Stimulated activated CD8-positive, alpha-beta memory T cell treated with anti-CD3 and anti-CD28 coated beads, Interleukin-4, amount 100 ng/mL, for 48 hours (primary cell): ENCODE measurements at places on chromosomes 7 and 10.

DNA sequence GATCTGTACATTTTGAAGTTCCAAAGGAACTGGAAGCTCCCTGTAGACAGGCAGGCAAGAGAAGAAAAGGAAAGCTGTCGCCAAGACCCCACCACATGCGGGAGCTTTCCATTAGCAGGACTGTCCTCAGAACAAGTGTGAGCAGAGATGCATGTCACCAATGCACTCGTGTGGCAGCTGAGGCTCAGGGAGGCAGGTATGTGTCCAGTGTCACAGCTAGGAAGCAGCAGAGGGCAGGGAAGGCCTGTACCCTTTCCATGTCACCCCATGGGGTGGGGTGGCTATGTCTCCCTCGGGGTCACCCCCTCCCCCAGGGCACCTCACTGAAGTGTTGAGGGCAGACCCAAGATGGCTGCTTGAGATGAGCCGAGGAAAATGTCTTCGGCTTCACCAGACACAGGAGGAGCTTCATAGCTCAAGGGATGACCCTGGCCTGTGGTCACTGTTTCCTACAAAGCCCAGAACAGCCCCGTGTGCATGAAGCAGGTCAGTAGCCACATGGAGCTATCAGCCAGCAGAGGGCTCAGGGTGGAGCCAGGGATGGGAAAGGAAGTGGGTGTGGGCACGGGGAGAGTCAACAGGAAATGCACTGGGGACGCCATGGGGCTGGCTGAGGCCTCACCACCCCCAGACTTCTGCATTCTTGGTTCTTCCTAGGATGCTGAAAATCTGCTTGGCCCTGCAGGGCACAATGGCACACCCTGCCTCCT is 96.6 kb downstream of the FAM53B start:
- DNase-seq = peak; percentile 74

GRCh38 chr10:17624996-17625395 is 7.8 kb upstream of the HACD1 start:
- DNase-seq = no peak

GRCh38 chr7:130334274-130334673 is 10.3 kb upstream of the CPA5 start:
- no peak for DNase-seq

DNA sequence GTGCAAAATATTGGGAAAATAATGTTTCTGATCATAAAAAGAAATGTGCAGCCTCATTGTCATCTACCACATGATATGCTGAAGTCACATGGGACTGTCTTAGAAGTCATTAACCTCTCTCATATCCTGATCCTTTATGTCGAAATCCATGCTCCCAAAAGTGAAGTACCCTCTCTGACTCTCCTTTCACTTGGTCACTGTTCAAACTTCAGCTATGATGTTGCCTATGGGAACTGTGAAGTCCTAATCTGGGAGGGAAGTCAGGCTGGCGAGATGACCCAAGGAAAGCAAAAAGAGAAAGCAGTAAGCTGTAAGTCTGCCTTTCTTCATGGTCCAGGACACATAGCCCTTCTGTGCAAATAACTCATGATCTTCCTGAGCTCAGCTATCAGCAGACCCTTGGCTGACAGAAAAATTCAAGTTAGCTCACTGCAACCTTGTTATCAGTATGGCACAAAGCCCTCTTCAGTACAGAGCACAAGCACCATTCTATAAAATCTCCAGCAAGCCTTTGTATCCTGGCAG is 29.5 kb downstream of the WASL start:
- DNase-seq = no peak

DNA sequence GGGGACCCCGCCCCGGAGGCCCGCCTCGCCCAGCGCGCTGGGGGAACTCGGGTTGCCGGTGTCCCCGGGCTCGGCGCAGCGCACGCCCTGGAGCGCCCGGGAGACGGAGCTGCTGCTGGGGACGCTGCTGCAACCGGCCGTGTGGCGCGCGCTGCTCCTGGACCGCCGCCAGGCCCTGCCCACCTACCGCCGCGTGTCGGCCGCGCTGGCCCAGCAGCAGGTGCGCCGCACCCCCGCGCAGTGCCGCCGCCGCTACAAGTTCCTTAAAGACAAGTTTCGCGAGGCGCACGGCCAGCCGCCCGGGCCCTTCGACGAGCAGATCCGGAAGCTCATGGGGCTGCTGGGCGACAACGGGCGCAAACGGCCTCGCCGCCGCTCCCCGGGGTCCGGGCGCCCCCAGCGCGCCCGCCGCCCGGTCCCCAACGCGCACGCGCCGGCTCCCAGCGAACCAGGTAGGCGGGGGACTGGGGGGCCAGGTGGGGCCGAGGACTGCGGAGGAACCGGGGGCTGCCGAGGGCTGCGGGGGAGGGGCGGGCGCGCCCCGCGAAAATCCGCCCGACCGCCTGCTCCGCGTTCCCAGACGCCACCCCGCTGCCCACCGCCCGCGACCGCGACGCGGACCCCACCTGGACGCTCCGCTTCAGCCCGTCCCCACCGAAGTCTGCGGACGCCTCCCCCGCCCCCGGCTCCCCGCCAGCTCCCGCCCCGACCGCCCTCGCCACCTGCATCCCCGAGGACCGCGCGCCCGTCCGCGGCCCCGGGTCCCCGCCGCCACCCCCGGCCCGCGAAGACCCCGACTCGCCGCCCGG is 574 bp downstream of the UTF1 start:
- DNase-seq = no peak

- DNase-seq = no peak
These were observed 627 bp upstream of the FLNC start for GRCh38 chr7:128829391-128830166.

DNA sequence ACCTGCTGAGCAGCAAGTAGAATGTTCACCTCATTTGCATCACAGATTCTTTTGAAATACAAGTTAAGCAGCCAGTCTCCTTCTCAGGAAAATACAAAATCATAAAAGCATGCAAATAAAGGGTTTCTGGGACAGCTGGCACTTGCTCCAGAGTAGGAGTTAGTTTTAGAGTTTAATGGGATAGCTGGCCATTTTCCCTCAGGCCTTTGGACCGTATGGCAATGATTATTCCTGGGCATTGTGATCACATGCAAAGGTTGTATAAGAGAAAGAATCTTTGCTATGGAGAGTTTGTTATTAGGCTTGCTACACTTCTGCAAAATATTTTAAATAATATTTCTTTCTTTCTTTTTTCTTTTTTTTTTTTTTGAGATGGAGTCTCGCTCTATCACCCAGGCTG is 240.8 kb downstream of the CDK14 start:
- DNase-seq = no peak

DNA sequence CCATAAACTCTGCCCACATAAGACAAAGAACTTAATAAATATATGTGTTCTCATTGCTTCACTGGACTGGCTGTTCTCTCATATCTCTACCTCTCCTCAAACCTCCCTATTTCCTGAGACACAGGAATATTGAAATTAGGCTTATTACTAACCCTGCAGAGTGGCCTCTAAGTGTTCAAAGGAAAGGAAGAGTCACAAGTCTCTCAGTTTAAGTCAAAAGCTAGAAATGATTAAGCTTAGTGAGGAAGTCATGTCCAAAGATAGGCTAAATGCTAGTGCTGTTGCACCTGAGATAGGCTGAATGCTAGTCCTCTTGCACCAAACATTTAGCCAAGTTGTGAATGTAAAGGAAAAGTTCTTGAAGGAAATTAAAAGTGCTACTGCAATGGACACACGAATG is 41.1 kb downstream of the GNAI1 start:
- no peak for DNase-seq

DNA sequence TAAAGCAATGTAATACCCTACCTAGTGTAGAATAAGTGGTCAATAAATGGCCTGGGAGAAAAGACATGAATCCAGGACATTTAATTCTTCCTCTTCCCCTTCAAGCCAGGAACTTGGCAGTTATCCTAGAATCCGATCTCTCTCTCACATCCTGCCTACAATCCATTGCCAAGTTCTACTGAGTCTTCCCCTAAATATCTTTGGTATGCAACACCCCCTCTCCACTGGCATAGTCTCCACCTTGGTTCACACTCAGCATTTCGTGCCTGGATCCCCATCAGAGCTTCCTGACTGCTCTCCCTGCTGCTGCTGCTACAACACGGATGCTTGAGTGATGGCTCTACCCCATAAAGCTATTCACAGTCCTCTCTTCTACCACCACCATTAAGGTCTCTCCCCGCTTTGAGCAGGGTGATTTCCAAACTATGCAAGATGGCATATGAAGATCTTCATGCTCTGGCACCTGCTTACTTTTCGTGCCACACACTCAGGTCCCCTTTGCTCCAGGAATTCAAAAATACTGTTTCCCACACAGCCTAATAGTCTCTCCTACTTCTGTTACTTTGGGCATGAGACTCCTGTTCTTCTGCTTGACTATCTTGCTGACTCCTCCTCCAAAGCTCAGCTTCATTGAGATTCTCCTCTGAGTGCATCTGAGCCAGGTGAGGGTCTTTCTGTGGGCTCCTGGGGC is 4.8 kb downstream of the ANK3 start:
- no peak for DNase-seq

- no peak for DNase-seq
These were observed 8.6 kb upstream of the CHRM2 start for GRCh38 chr7:136859803-136860202.

GRCh38 chr10:119022846-119023552 is 6.5 kb upstream of the NANOS1 start:
- no peak for DNase-seq

GRCh38 chr10:1715821-1716220 is 21.5 kb downstream of the ADARB2 start:
- peak; percentile 28 for DNase-seq

DNA sequence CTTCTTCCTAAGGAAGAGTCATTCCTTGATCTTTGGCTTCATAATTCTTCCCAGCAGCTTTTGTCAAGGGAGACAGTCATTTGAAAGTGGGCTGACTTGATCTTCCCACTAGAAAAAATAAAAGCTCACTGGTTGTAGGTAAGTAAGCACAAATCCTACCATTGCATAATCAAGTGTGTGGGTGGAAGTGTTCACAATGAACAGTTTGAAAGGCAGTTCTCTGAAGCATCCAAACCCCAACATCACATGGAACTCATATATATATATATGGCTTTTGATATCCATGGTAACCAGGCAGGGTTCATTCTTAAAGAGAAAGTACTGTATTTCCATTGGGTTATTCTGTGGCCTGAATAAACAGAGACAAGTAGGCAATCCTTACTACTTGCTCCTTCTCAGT is 51.6 kb downstream of the ARMH3 start:
- no peak for DNase-seq

GRCh38 chr7:40870108-40870507 is 735.3 kb downstream of the SUGCT start:
- DNase-seq = no peak

- DNase-seq = no peak
These were observed 163.7 kb downstream of the DIP2C start for GRCh38 chr10:525565-526315.

- no peak for DNase-seq
These were observed 449.5 kb downstream of the CALN1 start for GRCh38 chr7:71962636-71963035.

DNA sequence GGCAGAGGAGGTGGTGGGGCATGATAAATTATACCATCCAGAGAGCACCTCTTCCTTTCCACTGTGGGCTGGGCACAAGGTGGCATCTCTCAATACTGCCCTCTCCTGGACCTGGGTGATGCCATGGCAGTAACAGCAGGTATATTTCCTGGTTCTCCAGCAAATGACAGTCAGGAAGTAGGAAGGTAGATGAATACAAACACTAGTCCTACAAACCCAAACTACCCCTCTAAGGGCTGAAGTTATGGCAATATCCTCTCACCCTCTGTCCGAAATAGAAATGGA is 1004.9 kb downstream of the KCNMA1 start:
- no peak for DNase-seq

- no peak for DNase-seq
These were observed 90.9 kb upstream of the STK17A start for GRCh38 chr7:43491984-43492383.

- DNase-seq = no peak
These were observed 138.2 kb upstream of the PLPP4 start for GRCh38 chr10:120318862-120319261.

- no peak for DNase-seq
These were observed 634.4 kb upstream of the POT1 start for GRCh38 chr7:125563964-125564529.

GRCh38 chr7:157408258-157409101 is 71.7 kb downstream of the DNAJB6 start:
- no peak for DNase-seq

DNA sequence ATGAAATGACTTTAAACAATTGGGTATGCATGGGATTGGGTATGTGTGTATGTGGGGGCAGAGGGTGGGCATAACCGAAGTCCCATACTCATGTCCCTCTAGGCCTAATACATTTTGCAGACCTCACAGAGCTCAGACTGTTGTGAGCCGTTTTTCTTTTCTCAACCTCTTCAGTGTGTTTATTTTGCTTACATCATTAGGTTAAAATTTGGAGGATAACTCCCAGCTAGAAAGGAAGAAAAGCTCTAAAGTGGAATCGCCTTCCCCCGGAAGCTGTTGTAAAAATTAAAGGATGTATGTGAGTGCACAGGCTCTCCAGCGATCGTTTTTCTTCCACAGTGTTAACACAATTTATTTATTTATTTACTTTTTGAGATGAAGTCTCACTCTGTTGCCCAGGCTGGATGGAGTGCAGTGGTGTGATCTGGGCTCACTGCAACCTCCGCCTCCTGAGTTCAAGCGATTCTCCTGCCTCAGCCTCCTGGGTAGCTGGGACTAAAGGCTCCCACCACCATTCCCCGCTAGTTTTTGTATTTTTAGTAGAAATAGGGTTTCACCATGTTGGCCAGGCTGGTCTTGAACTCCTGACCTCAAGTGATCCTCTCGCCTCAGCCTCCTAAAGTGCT is 1.5 kb upstream of the H2AZ2 start:
- DNase-seq = no peak

DNA sequence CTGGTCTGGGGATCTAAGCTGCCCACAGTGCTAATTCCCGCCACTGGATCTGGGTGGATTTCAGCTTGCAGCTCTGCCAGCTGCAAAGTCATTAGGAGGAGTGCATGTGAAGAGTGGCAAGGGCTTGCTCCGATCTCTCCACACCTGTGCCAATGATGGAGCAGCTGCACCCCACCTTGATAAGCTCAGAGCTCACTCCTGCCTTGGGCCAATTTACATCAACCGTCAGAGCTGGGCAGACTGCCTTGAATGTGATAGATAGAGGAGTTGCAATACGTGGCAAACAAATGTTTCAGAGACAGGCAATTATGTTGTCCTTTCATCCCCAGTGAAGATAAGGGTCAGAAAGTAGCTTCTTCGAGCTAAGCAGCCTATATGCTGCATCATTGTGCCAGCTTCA is 379.9 kb downstream of the SH2D4B start:
- no peak for DNase-seq

DNA sequence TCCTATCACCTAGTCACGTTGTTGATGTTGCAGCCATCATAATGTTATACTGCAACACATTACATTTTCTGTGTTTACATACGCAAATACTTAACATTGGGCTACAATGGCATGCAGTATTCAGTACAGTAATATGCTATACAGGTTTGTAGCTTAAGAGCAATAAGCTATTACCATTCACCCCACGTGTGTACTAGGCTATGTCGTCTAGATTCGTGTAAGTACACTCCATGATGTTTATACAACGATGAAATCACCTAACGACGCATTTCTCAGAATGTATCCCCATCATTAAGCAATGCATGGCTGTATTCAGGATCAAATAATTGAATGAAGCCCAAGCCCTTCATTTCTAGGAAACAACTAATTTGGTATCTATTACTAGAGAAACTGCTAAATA is 43.4 kb upstream of the C1GALT1 start:
- DNase-seq = no peak
